ENCODE measurements at places on chromosomes 4 and X.

- DNase-seq: no peak
These were observed 177.8 kb downstream of the RASL11B start for GRCh38 chr4:53039741-53040458.

- no peak for DNase-seq
These were observed 35.5 kb upstream of the SORBS2 start for GRCh38 chr4:185847352-185848097.

DNA sequence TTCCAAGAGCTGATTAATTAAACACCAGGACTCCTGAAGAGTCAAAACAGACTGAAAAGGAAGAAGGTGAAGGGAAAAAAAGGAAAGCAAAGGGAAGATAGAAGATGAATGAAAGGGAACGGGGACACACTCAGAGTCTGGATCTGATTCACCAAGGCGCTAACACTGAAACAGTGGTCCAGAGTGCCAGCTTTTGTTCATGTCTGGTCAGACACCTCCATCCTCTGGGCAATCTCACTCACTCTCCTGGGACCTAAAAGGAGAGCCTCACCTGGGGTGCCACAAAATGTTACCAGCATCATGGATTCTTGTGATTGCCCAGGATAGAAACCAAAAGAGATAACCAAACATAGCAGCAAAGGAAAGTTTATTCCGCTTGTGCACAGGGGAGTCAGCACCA, 120.3 kb upstream of the AFF2 start:
- no peak for DNase-seq

DNA sequence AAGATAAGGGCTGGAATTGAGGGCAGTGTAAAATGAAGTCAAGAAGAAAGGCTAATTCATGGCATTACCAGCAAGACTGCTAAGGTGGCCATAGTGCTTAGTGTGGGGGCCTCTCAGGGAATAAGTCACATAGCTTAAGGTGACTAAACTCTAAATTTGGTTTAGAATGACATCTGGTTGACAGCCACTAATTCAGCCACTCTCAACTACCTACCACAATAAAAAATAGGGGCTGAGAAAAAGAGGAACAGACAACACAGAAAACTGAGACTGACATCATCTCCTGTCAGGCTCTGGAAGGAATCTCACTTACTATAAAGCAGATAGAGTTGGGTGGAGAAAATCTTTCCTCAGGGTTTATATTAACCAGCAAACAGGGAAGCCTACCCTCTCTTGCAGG, 96.9 kb downstream of the CHRDL1 start:
- no peak for DNase-seq

- no peak for DNase-seq
These were observed 145.5 kb upstream of the PDHA2 start for GRCh38 chr4:95694411-95694810.

GRCh38 chrX:136049608-136050007, 64.4 kb downstream of the SLC9A6 start:
- no peak for DNase-seq

GRCh38 chr4:118898684-118899138, 10.1 kb downstream of the SYNPO2 start:
- DNase-seq: no peak

GRCh38 chr4:165294907-165295306, 32.6 kb upstream of the MSMO1 start:
- no peak for DNase-seq

- DNase-seq: peak; percentile 97
These were observed 105.8 kb downstream of the NFKB1 start for GRCh38 chr4:102606846-102607450.
